ENCODE measurements at places on chromosomes 6 and 20.
A peak's percentile ranks its signal among the peaks of the same experiment; 100 is the strongest.

DNA sequence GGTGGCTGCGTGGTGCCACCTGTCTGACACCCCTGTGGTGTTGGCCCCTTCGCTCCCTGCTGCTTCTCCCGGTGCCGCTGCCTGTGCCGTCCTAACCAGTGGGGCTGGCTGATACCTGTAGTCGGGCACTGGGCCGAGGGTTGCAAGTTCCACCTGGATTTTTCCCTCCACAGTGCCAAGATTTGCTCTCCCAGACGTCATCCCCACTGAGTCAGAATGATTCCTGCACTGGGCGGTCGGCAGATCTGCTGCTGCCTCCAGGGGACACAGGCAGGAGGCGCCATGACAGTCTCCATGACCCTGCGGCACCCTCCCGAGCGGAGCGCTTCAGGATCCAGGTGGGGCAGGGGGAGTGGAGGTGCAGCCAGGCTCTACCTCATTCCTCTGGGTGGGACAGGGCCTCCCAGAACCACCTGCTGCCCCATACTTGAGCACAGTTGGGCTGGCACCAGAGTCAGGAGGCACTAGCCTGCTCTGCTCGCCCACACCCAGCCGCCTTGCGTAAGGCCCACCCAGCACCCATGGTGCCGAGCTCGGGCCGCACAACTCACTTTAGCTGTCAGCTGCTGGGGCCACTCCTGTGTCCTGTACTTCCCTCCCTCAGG is 60.2 kb downstream of the TCP11 start:
- no peak for DNase-seq

DNA sequence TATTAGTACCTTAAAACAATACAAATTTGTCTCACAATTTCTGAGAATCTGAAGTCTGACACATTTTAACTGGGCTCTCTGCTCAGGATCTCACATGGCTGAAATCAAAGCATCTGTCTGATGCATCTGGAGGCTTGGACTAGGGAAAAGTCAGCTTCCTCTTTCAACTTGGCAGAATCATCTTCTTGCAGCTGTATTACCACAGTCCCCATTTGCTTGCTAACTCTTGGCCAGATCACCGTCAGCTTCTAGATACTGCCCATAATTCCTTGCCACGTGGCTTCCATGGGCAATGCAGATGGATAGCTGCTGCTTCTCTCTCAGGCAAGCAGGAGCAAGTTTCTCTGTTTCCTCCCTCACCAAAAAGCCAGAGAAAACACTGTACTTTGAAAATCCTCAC is 1106.4 kb upstream of the CITED2 start:
- no peak for DNase-seq

DNA sequence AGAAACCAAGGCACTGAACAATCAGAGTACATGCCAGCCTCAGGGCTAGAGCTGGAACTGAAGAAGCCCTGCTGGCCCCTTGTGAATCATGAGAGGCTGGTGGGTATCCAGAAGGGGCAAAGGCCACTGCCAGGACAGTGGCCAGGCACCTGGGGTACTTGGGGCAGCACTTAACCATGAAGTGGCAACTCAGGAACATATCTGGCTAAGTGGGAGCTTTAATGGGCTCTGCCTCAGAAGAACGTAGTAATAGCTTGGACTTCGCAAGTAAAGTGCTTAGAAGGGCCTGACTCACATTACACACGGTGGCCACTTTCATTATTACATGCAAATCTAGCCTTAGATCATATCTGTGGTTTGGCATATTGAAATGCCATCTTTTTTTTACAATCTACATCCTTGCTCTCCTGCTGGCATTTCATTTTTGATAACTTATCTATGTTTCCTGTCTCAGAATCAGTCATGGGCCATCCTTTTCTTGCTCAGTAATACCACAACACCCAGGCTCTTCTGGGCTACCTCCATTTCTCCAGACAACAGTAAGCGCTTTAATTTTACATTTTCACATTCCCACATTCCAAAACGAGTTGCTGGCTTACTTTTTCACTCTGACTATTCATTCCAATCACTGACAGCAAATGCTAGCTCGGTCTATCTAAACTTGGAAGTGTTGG is 21.6 kb downstream of the NAPB start:
- peak; percentile 31 for DNase-seq

DNA sequence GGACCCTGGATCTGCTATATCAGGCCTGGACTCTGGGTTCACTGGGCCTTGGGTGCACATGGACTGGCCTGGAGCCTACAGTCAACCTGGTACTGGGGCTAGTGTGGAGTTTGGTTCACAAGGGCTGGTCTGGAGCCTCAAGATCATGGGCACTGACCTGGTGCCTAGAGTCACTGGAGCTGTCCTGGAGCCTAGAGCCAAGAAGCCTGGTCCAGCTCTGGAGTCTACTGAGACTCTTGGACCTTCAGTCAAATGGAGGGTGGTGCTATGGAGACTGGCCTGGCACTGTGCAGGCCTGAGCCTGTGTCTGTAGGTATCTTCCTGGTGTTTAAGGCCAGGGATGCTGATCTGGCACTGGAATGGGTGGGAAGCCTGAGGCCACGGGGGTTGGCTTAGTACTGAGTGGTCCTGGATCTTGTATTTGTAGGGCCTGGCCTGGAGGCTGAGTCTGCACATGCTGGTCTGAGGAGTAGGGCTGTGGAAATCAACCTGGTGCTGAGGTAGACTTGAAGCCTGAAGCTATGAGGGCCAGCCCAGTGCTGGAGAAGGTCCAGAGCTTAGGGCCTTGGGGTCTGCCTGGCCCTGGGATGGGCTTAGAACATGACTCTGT is 16.5 kb upstream of the WFDC9 start:
- DNase-seq, result no peak

DNA sequence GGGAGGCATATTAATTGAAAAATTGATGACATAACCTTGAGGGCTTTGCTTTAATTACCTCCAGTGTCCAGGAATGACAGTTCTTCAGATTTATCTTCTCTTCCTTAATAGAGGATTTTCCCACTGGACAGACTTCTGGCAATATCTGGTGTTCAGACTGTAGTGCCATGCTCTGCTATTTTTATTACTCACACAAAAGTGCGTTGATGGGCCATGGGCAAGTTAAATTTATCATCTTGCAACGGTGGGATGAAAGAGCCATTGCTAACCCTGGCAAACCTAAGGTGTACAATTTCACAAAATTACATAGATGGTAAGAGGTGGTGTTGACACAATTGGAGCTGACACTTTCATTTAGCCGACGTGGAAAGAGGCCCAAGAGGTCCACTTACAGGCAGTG is 253.7 kb upstream of the PLCB4 start:
- peak; percentile 40 for DNase-seq

GRCh38 chr6:142838821-142839685 is 105.9 kb downstream of the HIVEP2 start:
- no peak for DNase-seq

DNA sequence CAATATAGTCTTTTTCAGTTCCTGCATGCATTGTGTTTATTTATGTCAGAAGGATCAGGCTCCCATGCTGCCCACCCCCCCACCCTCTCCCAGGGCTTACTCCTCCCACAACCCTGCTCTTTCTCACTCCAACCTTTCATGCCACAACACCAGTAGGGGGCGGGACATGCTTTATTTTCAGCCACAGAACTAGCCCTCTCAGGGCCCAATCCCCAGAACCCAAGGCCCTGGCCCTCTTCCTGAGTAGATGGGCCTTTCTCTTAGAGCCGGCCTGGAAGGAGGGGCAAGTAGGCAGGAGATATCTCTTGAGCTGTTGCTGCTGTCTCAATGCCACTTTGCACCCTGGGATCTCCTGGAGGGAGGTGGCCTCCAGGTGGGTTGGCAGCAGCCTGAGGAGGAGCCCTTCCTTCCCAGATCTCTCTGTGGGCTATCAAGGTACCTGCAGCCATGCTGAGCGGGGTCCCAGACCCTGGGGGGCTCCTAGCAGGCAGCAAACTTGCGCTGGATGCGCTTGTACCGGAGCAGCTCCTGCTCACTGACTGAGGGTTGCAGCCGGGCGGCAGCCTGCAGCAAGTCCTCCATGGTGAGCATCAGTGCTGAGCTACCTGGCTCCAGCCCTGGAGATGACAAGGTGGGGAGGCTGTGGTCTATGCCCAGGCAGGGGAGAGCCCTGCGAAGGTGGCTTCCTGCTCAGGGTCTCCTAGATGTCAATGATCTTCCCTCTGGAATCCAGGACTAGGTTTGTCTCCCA is 3.5 kb downstream of the GNMT start:
- peak; percentile 20 for DNase-seq

GRCh38 chr6:90127595-90127994 is 169.0 kb downstream of the BACH2 start:
- no peak for DNase-seq

DNA sequence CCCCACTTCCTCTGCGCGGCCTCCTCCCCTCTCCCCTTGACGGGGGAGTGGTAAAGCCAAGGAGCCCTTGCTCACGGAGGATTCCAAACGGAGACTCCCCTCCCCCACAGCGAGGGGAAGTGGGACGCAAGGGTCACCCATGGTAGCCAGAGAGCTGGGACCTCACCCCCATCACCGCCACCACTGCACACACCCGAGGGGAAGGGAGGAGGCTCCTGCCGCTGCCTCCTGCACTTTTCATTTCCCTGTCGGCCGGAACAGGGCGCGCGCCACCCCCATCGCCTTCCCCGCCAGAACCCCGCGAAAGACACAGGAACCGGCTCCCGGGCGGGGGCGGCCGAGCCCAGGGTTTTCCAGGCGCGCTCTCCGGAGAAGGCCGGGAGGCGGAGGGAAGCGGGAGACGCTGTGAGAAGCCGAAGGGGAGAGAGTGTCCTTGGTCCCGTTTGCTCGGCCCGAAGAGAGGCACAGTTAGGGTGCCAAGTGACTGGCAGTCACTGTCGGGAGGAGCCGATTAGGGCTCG is 789 bp downstream of the CCND3 start:
- peak; percentile 47 for DNase-seq

- DNase-seq, result no peak
These were observed 235.9 kb upstream of the SUPT3H start for GRCh38 chr6:45613656-45614055.

- DNase-seq, result no peak
These were observed 13.2 kb downstream of the MAP1LC3A start for GRCh38 chr20:34571753-34572152.

GRCh38 chr6:50853939-50854338 is 35.3 kb downstream of the TFAP2B start:
- no peak for DNase-seq

DNA sequence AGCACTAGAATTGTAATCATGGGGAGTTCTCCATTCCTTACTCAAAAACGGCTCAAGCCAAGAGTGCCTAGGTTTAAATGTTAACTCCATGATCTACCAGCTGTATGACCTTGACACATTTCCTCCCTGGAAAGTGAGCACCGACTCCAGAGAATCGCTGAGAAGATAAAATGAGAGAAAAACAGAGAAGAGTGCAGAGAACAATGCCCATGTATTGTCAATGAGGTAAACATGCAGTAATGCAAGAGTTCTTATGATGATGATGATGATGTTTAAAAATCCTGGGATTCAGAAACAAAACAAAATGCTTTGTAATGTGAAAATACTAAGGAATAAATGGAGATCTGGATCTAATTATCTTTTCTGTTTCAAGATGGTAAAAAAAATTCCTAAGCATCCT is 64.8 kb upstream of the BEND6 start:
- no peak for DNase-seq

DNA sequence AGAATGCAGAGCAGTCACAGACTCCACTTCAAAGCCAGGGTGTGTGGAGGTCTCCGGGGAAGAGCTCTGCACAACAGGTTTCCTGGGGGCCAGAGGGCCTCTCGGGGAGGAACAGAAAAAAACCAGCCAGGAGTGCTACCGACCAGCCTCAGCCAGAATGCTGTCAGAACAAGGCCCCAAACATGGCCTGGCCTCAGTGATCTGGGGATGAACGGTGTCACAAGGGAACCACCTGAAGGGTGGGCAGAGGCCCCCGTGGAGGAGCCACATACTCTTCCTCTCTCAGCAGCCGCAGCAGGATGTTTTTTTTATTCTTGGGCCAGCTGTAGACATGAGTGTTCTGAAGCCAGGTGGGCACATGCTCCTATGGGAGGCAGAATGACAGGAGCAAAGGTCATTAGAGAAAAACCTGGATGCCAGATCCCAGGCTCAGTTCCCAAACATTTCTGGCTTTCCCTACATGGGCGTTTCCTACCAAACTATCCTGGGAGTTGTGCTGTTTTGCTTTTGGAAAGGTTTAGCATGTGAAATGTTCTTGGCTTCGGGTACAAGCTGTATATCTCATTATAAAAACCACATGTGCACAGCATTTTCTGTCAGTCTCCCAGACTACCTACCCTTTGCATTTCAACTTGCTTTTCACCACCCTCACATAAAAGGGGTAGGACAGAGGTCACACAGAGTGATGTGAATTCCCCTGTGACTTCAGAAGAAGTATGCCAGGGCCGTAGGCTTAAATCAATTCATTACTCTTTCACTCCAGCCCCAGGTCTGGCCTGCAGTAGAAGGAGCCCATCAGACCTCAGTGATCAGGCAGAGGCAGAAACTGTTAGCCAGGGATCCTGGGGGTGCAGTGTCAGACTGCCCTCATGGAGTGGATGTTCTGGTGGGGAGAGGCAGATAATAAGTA is 46.2 kb downstream of the TRAF3IP2 start:
- DNase-seq, result no peak

- DNase-seq, result no peak
These were observed 62.5 kb downstream of the CNKSR3 start for GRCh38 chr6:154447954-154448353.

DNA sequence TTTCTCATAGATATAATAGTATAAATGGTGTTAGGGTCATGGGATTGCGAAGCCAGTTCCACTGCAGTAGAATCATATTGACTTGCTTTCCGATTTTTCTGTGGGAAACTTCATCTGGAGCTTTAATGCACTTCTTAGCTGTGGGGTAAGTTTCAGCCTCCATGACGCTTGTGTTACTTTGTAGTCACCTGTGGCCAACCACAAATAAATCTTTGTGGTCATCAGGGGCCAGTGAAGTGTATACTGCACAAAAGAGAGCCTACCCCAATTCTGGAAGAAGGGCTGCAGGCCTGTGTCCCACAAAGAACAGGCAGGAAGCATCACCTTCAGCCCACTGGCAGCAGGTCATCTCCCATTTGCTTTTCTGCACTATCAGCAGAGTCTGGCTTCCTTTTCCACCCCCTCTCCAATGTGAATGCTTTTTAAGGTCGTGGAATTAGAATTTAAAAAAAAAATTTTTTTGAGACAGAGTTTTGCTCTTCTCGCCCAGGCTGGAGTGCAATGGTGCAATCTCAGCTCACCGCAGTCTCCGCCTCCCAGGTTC is 32.0 kb downstream of the MTHFD1L start:
- no peak for DNase-seq

- peak; percentile 96 for DNase-seq
These were observed 11.8 kb upstream of the SNRPC start for GRCh38 chr6:34745277-34746103.

DNA sequence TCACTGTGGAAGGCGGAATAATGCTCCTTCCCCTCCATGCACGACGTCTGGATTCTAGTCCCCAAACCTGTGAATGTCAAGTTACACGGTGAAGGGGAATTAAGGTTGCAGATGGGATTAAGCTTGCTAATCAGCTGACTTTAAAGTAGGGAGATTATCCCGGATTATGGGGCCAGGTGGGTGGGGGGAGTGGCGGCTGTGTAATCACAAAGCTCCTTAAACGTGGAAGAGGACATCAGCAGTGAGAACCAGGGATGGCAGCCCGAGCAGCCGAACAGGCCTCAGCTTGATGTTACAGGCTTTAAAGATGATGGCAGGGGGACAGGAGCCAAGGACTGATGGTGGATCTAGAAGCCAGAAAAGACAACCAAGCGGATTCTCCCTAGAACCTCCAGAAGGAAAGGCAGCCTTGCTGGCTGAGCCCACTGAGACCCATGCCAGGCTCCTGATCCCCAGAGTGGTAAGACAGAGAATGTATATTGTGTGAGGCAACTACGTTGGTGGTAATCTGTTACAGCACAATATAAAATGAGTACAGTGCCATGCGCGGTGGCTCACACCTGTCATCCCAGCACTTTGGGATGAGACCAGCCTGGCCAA is 117.5 kb downstream of the SCML4 start:
- DNase-seq, result no peak

Data from NCI-H510A treated with DMSO at 0.1 percent for 48 hours (cell line).